CD4-positive, alpha-beta memory T cell (primary cell): ENCODE measurements at places on chromosomes 3 and 15. TPM values are rescaled to one million over a fixed set of nuclear protein-coding genes. Genes with fewer than 3 reads are reported as not detected.

DNA sequence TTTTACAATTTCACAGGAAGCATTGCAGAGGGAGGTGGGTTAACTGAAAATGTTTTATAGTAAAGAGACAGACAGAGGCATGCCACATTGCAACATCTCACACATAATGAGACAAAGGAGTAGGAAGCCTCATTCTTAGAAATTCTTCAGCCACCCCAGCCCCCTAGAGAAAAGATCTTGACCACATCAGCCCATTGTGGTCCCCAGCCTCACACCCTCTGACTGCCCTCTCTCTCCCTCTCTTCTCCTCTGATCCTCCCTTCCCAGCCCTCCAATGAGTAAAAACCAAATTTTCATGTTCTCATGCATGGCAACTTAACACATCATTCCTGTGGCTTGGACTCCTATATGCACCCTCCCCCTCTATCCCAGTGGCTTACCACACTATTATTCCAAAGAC, 174.1 kb downstream of the UACA start:
- H3K27ac ChIP-seq = no peak overlapping the region
- no peak overlapping the region for H3K4me3 ChIP-seq
- no peaks in the 10 kb centered on the region for H3K36me3 ChIP-seq
- H3K4me1 ChIP-seq = peaks cover 7% of the 10 kb centered on the region
- DNase-seq = no peak

- H3K4me1 ChIP-seq = no peaks in the 10 kb centered on the region
- no peak for DNase-seq
- no peaks in the 10 kb centered on the region for H3K27me3 ChIP-seq
- no peaks in the 10 kb centered on the region for H3K36me3 ChIP-seq
- no peak overlapping the region for H3K4me3 ChIP-seq
Observed at GRCh38 chr3:59608356-59608755, 558.5 kb upstream of the CFAP20DC start.

- no peak overlapping the region for H3K4me3 ChIP-seq
- no peaks in the 10 kb centered on the region for H3K4me1 ChIP-seq
Observed at GRCh38 chr3:48233542-48233941, 7.4 kb upstream of the ZNF589 start.

DNA sequence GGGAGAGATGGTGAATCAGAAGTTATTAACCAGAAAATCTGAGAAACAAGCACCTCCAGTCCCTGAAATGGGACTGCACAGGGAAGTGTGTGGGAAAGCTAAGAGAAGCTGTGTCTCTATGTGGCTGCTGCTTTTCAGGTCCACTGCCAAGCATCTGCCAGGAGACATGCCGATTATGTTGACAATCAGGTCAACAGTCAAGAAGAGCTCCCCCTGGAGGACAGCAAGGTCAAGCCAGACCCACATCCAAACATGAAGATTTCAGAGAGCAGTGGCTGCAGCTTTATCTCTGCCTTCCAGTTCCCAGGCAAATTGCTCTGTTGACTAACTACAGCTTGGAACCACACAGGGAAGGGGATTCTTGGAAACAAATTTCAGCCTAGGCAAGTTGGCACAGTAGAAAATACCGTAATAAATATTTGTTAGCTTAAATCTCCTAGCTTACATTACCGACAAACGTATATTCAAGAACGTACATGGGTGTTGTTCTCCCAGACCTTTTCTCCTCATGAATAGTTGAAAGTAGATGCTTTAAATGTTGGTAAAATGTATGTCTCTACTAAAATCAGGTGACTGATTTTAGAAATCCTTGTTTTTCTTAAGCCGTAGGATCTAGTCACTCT, 394.5 kb upstream of the RARB start:
- no peak overlapping the region for H3K27ac ChIP-seq
- H3K4me1 ChIP-seq = no peaks in the 10 kb centered on the region
- no peaks in the 10 kb centered on the region for H3K27me3 ChIP-seq
- no peak overlapping the region for H3K4me3 ChIP-seq
- no peaks in the 10 kb centered on the region for H3K36me3 ChIP-seq

GRCh38 chr3:66200786-66201185, 20.0 kb upstream of the SLC25A26 start:
- no peak overlapping the region for H3K27ac ChIP-seq
- no peaks in the 10 kb centered on the region for H3K36me3 ChIP-seq
- H3K4me1 ChIP-seq = no peaks in the 10 kb centered on the region
- no peaks in the 10 kb centered on the region for H3K27me3 ChIP-seq
- H3K4me3 ChIP-seq = no peak overlapping the region

DNA sequence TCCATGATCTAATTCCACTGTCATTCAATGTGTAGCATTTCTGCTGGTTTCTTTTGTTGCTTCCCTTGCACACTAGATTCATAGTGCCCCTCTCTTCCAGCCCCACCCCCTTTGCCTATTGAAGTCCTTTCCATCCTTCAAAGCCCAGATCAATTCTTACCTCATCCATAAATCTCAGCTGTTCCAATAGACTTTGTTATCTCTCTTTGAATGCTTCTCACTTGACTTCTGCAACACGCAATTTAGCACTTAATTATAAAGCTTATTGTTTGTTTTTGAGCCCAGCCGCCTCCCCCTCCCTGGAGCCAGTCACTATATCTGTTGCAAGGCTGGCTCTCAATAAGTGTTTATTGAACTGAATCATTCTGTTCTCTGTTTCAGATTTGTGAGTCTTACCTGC, 174.6 kb upstream of the TBL1XR1 start:
- no peaks in the 10 kb centered on the region for H3K27me3 ChIP-seq
- no peaks in the 10 kb centered on the region for H3K4me1 ChIP-seq
- H3K27ac ChIP-seq = no peak overlapping the region
- H3K36me3 ChIP-seq = no peaks in the 10 kb centered on the region

DNA sequence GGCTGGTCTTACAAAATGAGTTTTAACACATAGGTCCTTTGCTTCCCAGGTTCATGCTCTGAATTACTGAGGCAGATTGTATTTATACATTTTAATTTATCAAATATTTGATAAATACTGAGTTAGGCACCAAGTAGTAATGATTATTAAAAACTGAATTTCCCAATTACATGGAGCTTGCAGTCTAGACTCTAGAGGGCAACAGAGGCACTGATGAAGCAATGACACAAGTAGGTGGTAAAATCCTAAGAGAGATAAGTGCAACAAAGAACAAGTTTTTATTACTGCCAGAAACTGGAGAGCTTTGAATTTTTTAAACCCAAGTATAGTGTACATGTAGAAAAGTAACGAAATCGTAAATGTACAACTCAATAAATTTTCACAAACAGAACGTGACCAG, 406.2 kb upstream of the RARB start:
- H3K36me3 ChIP-seq = no peaks in the 10 kb centered on the region
- no peaks in the 10 kb centered on the region for H3K27me3 ChIP-seq
- H3K27ac ChIP-seq = no peak overlapping the region
- no peaks in the 10 kb centered on the region for H3K4me1 ChIP-seq
- no peak for DNase-seq
- no peak overlapping the region for H3K4me3 ChIP-seq

- no peak overlapping the region for H3K27ac ChIP-seq
- DNase-seq = no peak
- no peaks in the 10 kb centered on the region for H3K4me1 ChIP-seq
- H3K36me3 ChIP-seq = no peaks in the 10 kb centered on the region
- H3K4me3 ChIP-seq = no peak overlapping the region
Observed at GRCh38 chr15:46365572-46365971, 730.7 kb downstream of the SQOR start.

- H3K27ac ChIP-seq = no peak overlapping the region
- DNase-seq = no peak
- H3K4me1 ChIP-seq = no peaks in the 10 kb centered on the region
- no peaks in the 10 kb centered on the region for H3K36me3 ChIP-seq
- no peaks in the 10 kb centered on the region for H3K27me3 ChIP-seq
- no peak overlapping the region for H3K4me3 ChIP-seq
Observed at GRCh38 chr3:1269808-1270207, 177.0 kb downstream of the CNTN6 start.

DNA sequence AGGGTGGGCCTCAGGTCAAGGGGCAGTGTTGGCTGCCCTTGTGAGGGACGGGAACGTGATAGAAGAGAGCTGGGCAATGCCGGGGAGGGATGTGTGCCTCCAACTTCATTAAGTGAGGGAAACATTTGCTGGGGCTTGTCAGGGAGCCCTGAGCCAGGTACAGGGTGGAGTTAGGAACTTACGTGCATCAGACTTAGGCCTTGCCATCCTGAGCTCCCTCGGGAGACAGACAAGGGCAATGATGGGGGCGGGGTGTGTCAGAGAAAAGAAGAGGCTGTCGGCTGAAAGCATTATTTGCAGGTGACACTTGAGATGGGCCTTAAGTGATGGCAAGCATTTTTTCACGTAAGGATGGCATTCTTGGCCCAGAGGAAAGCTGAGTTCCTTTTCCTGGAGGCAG, 1.6 kb downstream of the FAM131A start:
- peaks cover 20% of the 10 kb centered on the region for H3K4me1 ChIP-seq
- H3K36me3 ChIP-seq = peaks cover 3% of the 10 kb centered on the region
- DNase-seq = no peak

- H3K36me3 ChIP-seq = no peaks in the 10 kb centered on the region
- H3K27me3 ChIP-seq = no peaks in the 10 kb centered on the region
- peaks cover 19% of the 10 kb centered on the region for H3K4me1 ChIP-seq
- no peak overlapping the region for H3K27ac ChIP-seq
Observed at GRCh38 chr15:68208636-68209240, 3.6 kb upstream of the CALML4 start.

GRCh38 chr3:149640976-149641728, 16.7 kb downstream of the WWTR1 start:
- no peaks in the 10 kb centered on the region for H3K27me3 ChIP-seq
- no peak overlapping the region for H3K27ac ChIP-seq
- DNase-seq = no peak
- H3K36me3 ChIP-seq = no peaks in the 10 kb centered on the region
- H3K4me3 ChIP-seq = no peak overlapping the region
- no peaks in the 10 kb centered on the region for H3K4me1 ChIP-seq

DNA sequence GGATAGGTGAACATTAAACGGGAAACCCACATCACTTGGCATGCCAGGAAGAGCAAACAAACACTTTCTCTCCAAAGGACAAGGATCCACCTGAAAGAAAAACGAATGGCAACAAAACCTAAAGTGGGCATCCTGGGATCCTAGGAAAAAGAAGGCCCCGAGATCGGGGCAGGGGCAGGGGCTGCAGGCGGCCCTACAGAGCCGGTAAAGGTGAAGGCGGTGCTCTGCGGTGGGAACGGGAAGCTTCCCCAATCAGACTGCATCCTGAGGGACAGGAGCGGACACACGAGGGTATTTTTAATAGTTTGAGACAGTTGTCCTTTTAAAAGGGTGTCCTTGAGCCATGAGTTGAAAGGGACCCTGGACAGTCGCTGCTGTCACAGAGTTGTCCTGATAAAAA, 24.9 kb upstream of the GABRA5 start:
- no peaks in the 10 kb centered on the region for H3K27me3 ChIP-seq
- no peak overlapping the region for H3K27ac ChIP-seq
- DNase-seq = no peak
- no peaks in the 10 kb centered on the region for H3K4me1 ChIP-seq
- no peaks in the 10 kb centered on the region for H3K36me3 ChIP-seq

- no peaks in the 10 kb centered on the region for H3K36me3 ChIP-seq
- no peak overlapping the region for H3K4me3 ChIP-seq
- H3K27ac ChIP-seq = no peak overlapping the region
Observed at GRCh38 chr3:190690246-190690645, 172.2 kb downstream of the GMNC start.

DNA sequence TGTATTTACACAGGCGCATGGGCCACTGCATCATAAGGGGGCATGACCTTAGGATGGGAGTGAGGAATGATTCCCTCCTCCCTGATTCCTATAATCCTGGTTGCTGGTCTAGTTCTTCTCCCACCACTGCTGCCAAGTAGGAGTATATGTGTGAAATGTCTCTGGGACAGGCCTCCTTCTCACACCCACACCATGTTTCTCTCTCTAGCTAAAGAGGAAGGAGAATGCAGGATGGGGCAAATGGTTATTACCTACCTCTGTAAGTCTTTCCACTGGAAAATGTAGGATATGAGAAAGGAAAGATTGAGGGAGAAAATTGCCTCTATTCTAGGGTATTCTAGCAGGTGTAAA, 159.2 kb downstream of the THSD4 start:
- no peaks in the 10 kb centered on the region for H3K36me3 ChIP-seq
- DNase-seq = no peak
- no peaks in the 10 kb centered on the region for H3K27me3 ChIP-seq

ITIH4 gene
- total RNA-seq = 50.7 TPM

DLEC1 gene
- total RNA-seq = 13.2 TPM

NRG4 gene
- total RNA-seq = not detected

SRGAP3 gene
- total RNA-seq = 2.4 TPM

GXYLT2 gene
- not detected for total RNA-seq

SERINC4 gene
- total RNA-seq = not detected

TRPM1 gene
- total RNA-seq = not detected

STX19 gene
- not detected for total RNA-seq

ITGA11 gene
- total RNA-seq = not detected
